Activated T-helper 1 cell treated with anti-CD3 and anti-CD28 coated beads, Interleukin-12 subunit alpha, Interleukin-12 subunit beta, Interleukin-2, Interleukin-4 antibody, amounts not matched to agents 30 ng/mL and 10 ng/mL and 1 ng/mL, durations not matched to agents 14 hours and 24 hours and 36 hours (primary cell): ENCODE measurements at places on chromosomes 12 and 14.

GRCh38 chr14:52949711-52950409 is 990 bp downstream of the FERMT2 start:
- DNase-seq = no peak

GRCh38 chr12:4809013-4809448 is 88.8 kb downstream of the GALNT8 start:
- no peak for DNase-seq

DNA sequence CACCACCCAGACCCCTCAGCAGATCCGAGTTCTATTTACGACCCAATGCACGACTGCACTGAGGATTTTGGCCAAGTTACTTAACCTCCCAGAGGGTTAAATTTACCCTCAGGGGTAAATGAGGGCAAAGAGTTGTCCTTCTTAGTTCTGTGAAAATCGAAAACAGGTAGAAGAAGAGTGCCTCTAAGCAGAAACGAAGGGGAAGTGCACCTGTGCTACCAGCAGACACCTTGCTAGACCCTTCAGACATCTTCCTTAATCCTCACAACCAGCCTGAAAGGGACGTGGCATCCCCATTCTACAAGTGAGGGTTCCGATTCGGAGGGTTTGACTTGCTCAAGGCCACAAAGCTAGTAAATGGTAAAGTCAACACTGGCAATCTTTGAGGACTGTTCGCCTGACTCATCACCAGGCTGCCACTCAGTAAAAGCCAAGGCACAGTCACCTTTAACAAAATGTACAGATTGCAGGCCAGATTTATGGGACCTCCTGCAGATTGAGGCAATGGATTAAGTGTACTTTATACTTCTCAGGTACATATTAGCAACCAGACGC is 1.6 kb downstream of the GSG1 start:
- no peak for DNase-seq

DNA sequence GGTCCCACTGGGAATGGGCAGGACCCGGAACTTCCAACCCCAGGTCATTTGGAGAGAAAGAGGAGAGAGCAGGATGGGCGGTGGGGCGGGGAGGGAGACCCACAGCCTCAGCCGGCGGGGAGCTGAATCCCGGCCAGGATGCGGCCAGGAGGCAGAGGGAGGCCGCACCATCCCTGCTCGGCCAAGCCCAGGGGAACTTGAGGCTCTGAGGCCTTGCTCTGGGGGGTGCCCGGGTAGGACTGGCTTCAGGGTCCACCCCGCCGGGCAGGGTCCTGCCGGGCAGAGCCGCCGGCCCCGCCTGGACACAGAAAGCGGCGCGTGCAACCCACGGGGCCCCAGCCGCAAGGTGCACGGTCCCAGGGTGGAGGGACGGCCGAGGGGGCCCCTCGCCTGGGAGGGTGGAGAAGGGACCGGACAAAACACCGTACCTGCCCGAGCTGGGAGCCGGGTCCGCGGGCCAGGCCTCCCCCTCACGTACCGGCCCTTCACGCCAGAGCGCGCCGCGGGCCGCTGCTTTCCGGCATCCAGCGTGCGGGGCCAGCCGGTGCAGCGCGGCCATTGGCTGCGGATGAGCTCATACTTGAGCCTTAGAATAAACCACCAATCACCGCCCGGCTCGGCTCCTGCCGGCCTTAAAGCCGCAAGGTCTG is at the start of gene RPS6KL1:
TSS of gene RPS6KL1 (minus strand) at position 509 of the 650 bp plus-strand sequence. CDS start 1,719 bp downstream, outside the sequence.
- peak; percentile 73 for DNase-seq
